Left lobe of liver (tissue), 2 donors: ENCODE measurements at places on chromosomes 2 and 18. TPM values are rescaled to one million over a fixed set of nuclear protein-coding genes. Genes with fewer than 3 reads are reported as not detected.

- no peak for DNase-seq
These were observed 274.9 kb upstream of the TCF4 start for GRCh38 chr18:55862693-55863390.

- no peak for DNase-seq
These were observed 18.6 kb downstream of the ST6GAL2 start for GRCh38 chr2:106867196-106867953.

DNA sequence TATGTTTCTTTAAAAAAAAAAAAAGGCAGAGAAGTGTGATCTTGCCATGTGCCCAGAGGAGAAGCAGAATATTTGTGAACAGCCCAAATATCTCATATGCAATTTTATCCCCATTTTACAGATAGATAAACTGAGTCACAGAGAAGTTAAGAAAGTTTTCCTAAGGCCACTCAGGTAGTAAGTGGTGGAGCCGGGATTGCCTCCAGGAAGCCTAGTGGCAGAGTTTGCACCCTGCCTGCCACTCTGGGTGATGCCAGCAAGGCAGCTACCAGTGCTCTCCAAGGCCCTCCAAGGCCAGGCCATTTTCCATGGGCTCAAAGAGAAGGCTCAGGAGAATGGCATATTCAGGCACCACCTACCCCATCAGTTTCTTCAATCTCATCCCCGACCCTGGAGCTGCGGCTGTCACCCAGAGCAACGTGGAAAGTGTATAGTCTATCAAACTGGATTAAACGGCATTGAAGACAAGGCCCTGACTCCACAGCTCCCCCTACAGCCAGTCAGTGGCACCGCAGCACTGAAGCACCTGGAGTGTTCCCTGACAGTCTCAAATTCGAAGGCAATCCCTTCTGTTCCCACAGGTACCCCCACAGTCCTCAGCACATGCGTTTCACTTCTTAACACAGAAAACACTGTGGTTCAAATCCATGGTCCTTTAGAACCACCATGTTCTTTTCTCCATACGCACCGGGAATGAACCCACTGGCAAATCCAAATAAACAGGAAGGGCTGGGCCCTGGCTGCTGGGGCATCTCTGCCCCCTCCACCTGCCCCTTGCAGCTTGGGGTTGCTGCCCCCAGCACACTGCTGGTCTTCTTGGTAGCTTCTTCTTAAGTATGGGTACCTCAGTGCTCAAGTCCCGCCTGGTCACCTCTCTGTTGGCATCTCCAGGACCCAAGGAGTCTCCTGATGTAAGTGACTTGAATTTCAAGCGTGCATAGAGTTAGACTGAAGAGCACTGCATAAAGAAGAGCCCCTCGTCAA lies 175.3 kb downstream of the INHBB start:
- peak; percentile 68 for DNase-seq

DNA sequence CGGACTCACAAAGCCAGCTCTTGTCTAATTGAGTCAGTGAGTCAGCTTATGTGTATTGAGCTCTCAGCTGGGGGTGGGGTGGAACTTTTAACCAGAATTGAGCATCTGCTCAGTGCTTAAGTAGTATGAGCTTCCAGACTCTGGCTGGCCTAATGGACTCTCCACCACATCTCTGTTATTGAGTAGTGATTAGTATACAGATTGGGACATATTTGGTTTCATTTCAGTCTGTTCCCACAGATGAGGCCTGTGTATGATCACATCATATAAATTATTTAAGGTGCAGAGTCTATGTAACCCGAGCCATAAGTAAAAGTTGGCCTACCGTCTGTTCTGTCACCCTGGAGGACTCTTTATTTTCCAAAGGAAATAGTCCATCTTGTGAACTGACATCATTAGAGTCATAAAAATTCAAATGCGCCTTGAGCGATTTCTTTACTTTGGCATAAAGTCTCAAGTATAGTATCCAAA lies 152.1 kb downstream of the THSD7B start:
- no peak for DNase-seq

GRCh38 chr18:79881695-79882094 lies 69.8 kb downstream of the SLC66A2 start:
- DNase-seq = no peak

The CYRIA gene
- 1.7 TPM for total RNA-seq

The SERPINB11 gene
- total RNA-seq = not detected

The AOX1 gene
- 1,212 TPM for total RNA-seq

The EPC2 gene
- 6.9 TPM for total RNA-seq

The CNGA3 gene
- not detected for total RNA-seq
